ENCODE measurements at places on chromosomes 11 and 22.

DNA sequence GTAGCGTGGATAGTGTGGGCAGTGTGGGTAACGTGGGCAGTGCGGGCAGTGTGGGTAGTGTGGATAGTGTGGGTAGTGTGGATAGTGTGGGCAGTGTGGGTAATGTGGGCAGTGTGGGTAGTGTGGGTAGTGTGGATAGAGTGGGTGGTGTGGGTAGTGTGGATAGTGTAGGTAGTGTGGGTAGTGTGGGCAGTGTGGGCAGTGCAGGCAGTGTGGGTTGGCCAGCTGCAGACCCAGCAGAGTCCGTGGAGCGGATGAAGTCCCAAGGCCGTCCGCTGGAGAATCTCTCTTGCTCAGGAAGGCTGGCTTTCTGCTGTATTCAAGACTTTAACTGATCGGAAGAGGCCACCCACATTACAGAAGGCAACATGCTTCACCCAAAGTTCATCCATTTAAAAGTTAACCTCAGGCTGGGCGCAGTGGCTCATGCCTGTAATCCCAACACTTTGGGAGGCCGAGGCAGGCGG is 26.1 kb upstream of the KRTAP5-6 start:
- no peak for DNase-seq

DNA sequence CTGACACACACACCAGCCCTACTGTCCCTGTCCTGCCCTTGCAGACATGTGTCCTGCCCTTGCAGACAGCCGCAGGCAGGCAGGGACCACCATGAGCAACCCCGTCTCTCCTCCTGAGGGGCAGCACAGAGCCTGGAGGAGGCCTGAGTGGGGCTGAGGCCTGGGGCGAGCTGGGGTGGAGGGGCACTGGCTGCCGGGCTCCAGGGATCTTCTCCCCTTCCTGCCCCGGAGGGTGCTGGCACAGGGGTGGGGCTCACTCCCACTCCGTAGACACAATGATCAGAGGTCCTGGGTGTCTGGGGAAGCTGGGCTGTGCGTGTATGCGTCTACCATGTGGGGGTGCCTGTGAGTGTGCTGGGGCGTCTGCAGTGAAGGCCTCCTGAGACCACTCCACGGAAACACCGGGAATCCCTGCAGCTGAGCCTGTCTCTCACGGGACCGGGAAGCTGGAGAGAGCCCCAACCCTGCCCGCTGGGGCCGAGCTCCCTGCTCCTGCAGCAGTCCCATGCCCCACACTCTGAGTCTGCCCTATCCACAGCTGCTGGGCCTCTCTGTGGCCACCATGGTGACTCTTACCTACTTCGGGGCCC is 588 bp downstream of the TSPAN32 start:
- no peak for DNase-seq

DNA sequence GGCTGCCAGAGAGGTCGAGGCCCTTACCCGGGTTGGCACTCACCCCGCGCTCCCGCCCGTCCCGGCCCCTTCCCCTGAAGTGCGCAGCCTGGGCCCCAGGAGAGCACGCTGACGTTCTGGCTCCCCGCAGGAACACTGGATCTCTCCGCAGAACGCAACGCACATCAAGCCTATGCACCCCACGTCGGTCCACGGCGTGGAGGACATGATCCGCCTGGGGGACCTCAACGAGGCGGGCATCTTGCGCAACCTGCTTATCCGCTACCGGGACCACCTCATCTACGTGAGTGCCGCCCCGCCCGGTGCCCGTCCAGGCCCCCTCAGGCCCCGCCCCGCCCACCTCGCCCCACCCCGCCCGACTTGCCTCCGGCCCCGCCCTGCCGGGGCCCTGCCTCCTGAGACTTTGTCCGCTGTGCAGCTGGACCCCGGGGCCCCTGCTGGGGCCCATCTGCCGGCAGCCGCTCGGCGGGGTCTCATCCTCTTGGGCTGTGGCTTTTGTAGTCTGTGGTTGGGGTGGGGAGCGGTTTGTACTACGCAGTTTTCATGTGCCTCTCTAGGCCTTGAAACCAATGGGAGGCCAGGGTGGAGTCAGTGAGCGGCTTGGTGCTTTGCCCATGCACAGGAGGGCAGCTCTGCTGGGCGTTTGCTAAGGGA is 19.7 kb downstream of the MYO7A start:
- DNase-seq = no peak

DNA sequence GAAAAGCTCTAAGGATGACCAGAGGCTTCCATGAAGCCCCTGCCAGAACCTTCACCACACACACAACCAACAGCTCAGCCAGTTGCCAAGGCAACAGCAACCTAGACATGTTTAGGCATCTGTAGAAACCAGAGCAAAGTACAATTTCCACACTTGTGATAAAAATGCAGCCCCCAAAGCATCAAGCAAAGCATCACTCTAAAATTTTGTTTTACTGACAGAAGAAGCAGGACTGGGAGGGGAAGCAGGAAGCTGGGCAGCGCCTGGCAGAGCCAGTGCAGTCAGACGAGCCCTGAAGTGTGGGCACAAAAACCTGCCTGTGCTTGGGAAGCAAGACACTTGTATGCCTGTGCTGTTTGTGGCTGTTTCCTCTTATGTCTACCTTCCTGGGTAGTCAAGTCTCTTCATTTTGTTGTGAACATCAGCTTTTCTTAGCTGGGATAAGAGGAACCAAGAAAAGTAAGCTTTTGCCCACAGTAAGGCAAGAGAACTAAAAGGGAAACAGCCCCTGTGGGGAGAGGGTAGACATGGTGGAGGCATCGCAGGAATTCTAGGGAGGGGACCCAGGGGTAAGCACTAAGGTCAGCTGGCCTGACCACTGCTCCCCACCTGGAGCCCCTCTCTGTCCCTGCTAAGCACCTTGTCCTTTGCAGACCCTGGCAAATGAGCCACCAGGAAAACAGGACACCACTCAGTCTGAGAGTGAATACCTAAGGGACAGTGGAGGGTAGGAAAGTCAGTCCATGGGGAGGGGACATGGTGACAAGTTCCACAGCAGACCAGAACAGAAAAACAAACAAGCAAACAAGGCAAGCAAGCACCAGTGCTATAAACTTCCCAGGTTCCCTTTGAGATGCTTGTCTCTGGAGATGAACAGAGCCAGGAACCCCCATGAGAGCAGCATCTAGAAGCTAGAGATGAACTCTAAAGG is 13.4 kb downstream of the PACSIN2 start:
- DNase-seq = no peak
